Mesenteric fat pad (tissue), 1 donor: ENCODE measurements at places on chromosomes 12 and 14.

DNA sequence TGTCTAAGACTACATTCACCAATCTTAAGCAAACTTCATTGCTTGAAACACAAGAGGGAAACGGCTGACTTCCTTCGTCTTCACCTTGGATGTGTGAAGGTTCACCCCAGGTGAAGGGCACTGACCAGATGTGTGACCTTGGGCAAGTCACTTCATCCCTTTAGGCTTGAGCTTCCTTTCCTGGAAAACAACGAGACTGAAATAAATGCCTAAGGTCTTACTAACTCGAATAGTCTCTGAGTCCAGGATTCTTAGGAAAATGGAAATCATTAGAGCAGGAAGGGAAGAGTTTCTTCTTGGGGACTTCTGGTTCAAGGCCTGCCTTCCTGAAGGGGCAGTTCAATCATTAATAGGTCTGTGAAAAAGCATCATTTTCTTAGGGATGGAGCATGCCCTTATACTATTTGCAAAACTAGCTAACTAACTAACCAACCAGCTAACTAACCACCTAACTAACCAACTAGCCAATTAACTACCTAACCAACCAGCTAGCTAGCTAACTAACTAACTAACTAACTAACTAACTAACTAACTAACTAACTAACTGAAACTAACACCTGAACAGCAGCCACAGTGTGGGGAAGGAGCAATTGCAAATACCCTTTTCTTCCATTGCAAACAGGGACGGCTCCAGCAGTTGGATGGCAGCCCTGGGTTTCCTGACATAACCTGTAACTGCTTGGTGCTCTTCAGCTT, 31.5 kb upstream of the EMP1 start:
- DNase-seq: no peak

GRCh38 chr12:66087365-66087943, 43.1 kb downstream of the LLPH start:
- DNase-seq: no peak

GRCh38 chr12:15855646-15856045, 26.5 kb upstream of the STRAP start:
- no peak for DNase-seq

DNA sequence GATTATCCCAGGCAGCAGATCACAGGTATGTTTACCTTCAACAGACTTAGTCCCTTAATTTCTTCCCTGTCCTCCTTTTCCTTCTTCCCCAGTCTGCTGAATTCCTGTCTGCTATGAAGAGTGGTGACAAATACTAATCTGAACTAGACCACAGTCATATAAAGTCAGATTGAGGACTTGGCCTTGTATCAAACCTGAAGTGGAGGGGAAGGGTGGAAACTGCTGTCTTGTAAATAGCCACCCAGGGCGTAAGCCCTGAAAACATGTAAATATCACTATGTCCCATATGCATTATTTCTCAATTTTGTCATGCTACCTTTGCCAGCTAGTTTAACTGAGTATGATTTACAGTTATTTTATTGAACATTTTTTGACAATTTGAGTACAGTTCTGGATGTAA, 368.0 kb downstream of the CCDC91 start:
- no peak for DNase-seq

DNA sequence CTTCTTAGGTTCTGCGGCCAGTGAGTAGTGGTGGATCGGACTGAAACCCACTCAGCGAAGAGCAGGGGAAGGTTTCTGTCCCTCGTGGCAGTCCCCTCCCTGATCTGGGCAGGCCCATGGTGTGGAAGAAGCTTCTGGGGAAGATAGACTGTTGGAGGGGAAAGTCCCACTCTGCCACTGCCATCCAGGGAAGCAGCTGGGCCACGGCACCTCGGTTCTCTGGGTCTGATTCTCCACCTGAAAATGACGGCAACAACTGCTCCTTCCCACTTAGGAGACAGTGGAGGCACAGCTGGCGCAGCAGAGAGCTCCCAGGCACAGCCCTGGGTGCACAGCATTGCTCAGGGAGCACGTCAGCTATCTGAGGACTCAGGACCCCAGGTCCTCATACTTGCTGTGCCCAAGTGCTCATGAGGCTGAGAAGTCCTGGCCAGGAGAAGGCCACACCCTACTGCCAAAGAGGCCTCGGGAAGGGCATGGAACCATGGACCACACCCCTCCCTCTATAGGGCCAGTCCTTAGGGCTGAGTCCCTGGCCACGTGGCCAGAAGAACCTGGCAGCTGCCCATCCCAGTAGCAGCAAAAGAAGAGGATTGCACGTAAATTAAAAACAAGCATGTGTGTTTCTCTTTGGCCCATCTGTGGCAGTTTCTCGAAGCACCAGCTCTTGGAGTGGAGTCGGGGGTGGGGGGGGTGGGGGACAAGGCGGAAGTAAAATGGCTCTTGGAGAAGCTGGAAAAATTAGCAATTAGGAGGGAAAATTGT, 85.3 kb upstream of the BCL11B start:
- peak; percentile 64 for DNase-seq

GRCh38 chr12:113347892-113348291, 10.5 kb upstream of the PLBD2 start:
- DNase-seq: no peak
